ENCODE measurements at places on chromosomes 5 and 9.

DNA sequence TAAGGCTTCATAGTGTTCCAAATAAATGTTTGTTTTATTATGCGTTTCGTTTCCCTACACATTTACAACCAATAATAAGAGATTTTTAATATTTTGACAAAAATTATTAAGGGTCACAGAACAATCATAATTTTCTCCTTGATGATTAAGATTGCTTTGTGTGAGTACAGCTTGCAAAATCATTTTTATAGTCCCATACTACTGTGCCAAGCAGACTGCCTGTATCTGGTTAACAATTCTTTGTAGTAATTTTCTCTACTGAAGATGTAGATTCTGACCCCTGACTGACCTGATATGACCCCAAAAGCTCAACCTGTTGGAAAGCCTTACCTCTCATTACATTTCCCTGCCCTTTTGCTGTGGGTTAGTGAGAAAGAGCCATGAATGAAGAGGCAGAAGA lies 311.9 kb upstream of the PIK3R1 start:
- no peak for DNase-seq

DNA sequence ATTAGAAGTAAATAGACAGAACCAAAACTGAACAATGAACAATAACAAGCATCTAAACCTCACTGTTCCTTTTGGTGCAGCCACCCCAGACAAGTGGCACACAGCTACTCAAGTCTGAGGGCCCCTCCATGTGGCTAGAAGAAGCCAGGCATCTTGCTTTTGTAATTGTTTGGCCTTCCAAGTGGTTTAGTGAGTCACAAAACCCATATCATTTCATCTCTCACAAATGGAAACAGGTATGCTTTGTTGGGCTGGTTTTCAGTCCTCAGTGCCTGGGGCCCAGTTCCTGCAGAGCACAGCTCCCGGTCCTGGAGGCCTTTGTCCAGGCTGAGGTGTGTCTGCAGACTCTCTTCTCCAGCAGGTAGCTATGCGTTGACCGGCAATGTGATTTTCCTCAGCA lies 16.7 kb downstream of the PRLR start:
- peak; percentile 29 for DNase-seq

- no peak for DNase-seq
Measured at GRCh38 chr5:160959804-160960203, 107.8 kb upstream of the ATP10B start.

DNA sequence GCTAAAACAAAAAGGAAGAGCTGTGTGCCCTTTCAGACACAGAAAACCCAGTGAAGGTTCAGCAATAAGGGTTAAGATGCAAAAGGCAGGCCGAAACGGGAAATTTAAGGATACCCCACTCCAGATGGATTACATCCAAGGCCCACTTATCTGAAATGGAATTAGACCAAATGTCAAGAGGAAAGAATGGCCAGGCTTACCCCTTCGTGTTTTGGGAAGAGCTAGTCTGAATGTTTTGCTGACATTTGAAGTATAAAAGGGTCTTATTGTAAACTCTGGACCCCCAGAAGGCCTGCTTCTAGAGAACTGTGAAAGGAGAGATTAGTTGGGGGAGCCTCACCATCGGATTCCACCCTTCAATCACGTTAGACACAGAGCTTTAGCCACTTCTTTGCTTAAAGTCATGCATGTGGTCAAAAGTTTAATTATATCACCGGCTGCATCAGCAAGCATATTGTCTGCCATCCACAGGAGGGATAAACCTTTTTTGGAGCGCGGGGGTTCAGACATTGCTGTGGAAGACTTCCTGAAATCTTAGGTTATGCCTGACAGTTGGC lies 93.3 kb downstream of the EFNA5 start:
- no peak for DNase-seq

DNA sequence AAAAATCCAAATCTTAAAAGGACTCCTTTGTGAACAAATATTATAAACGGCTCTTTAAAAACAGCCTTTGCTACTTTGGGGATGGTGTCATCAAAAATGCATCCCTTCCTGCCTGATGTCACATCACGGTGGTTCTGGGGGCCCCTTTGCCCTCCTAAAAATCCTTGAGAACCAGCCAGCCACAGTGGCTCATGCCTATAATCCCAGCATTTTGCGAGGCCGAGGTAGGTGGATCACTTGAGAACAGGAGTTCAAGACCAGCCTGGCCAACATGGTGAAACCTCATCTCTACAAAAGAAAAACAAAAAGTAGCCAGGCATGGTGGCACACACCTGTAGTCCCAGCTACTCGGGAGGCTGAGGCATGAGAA lies 43.9 kb downstream of the FNBP1 start:
- no peak for DNase-seq

- DNase-seq, result no peak
Measured at GRCh38 chr5:181130832-181131496, at the start of gene OR2V1. OR2V1 (minus strand) TSS chr5:181131169; CDS start chr5:181125304, 5,865 bp downstream.

GRCh38 chr5:126641387-126641786 lies 40.6 kb downstream of the PHAX start:
- DNase-seq, result no peak

DNA sequence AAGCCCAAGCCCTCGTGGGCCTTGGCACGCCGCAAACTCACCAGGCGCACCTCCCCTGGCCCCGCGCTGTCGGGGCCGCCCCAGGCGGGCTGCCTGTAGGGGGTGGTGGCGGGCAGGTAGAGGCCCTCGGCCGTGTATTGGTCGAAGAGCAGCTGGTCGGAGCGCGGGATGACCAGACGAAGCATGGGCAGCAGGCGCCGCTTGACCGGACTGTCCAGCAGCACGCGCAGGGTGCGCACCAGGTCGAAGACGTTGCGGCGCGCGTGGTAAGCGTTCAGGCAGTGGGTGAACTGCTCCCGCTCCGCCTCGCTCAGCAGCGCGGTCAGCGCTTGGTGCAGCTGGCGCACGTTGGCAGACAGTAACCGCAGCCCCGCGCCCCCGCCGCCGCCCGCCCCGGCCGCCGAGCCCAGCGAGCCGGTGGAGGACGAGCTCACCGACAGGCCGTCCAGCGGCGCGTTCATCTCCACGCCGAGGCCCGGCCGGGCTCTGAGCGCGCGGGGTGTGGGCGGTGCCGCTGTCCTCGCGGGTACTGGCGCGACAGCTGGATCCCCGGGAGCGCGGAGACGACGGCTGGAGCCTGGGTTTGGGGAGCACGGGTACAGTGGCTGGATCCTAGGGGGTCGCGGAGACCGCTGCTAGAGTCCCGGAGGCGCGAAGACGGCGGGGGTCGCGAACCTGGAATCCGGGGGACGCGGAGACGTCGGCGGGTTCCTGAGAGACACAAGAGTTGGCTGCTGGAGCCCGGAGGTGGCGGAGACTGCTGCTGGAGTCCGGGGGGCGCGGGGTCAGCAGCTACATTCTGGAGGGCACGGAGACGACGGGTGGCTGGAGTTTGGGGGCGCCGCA lies 709 bp downstream of the WHRN start:
- peak; percentile 30 for DNase-seq

DNA sequence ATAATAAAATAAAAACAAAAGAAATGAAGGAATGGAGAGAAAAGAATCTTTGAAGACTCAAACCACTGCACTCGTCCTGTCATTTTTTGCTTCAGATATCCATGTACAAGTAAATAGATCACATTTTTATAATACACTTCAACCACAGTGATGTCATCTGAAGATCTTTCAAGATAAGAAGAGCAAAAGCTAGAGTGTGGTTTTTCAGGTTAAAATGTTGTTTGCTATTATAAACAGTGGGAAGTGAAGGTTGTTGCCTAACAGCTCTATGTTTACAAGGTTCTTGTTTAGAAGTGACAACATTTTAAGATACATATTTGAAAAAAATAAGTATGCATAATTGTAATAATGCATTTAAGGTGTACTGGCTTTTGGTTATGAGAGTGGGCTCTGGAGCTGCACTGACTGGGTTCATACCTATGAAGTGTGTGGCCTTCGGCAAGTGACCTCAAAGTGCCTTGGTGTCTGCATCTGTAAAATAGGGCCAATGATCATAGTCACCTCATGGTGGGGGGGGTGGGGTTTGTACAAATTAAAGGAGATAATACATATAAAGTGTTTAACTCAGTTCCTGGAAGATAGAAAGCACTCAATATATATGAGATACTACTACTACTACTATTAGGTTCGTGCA lies 45.5 kb upstream of the IL7R start:
- peak; percentile 76 for DNase-seq

- no peak for DNase-seq
Measured at GRCh38 chr5:158022837-158023236, 163.9 kb upstream of the CLINT1 start.

DNA sequence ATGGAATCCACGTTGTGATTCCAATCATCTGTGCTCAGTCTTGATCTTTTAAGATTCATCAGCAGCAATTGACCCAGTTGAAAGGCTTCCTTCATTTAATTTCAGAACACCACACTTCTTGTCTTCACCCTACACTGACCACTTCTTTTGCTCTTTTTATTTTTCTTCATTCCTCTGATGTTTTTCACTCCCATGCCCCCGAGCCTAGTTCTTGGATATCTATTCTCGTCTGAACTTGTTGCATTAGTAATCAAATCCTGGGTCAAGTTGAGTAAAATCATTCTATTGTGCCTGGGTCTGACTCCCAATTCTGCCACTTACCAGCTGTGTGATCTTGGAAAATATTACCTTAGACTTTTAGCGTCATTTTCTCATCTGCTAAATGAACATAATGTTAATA lies 356.5 kb downstream of the CDH12 start:
- no peak for DNase-seq

GRCh38 chr9:76926846-76927245 lies 20.9 kb upstream of the PRUNE2 start:
- DNase-seq, result peak; percentile 1

GRCh38 chr5:93674866-93675459 lies 66.4 kb downstream of the POU5F2 start:
- no peak for DNase-seq

GRCh38 chr9:70398145-70398556 lies 16.3 kb downstream of the KLF9 start:
- DNase-seq, result no peak

GRCh38 chr5:144143625-144144024 lies 26.8 kb downstream of the YIPF5 start:
- no peak for DNase-seq

DNA sequence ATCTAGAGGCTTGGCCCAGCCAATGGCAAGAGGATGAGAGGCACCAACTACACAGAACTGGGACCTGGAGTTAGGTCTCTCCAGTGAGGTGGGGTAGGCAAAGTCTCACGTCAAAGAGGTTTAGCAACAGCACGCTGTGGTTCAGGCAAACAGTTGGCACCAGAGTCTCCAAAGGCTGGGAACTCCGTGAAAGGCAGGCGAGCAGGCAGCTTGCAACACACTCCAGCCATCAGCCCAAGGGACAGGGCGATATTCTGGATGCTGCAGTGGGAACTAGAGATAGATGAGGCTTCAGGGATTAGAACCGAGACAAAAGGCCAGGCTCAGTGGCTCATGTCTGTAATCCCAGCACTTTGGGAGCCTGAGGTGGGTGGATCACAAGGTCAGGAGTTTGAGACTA lies 129.1 kb downstream of the PDZD2 start:
- no peak for DNase-seq

- DNase-seq, result no peak
Measured at GRCh38 chr9:3751125-3751758, 225.4 kb upstream of the RFX3 start.

DNA sequence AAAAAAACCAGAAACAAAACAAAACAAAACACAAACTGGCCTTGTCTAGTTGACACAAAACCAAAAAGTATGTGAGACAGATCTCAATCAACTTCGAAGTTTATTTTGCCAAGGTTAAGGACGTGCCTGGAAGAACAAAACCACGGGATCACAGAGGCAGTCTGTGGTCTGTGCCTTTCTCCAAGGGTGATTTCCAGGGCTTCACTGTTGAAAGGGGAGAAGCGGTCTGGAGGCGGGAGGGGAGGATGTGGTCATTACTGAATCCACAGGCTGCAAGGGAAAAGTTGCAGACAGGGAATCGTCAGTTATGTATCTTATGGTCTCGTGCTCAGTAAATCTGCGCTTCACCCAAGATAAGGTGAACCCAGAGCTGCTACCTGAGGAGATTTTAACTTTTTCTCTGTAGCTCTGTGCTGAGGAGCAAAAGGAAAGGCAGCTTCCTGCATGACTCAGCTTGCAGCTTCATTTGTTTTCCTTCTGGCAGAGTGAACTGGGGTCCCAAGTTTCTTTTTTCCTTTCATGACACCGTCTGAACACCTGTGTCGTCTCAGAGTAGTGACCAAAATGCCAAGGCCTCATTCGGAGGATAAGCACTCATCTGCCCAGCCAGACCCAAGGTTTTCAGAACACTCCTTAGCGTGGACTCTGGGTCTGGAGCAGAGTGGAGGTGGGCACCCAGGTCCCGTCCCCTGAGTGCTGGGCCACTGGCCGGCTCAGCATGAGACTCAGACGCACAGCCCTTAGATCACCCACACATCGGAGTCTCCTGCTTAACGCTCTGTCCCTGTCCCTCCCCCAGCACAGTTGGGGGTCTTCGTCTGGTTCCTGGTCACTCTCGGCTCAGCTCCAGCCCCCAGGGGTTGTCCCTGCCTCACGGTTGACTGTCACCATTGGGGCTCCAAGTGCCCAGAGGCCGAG lies 25.9 kb downstream of the ROPN1L start:
- peak; percentile 70 for DNase-seq

GRCh38 chr5:33321026-33321425 lies 119.7 kb upstream of the TARS1 start:
- peak; percentile 95 for DNase-seq

DNA sequence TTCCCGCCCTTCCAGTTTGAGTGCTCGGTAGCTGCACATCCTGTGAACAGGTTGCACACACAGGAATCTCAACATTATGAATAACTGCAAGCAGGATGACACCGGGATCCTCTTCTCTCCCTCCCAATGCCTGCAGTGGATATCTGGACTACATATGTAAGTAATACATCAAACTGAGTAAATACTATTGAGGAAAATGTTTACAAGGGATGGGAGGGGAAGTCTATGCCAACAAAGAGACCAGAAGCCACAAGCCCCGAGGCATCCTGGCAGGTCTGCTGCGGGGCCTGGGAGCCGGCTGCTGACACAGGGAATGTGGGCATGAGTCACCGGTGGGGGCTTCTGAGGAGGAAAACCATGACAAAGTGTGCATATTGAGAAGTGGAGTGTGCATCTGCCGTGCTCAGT lies 8.6 kb upstream of the ANKRD33B start:
- DNase-seq, result peak; percentile 99

GRCh38 chr5:91487420-91487819 lies 104.3 kb upstream of the ARRDC3 start:
- DNase-seq, result no peak

DNA sequence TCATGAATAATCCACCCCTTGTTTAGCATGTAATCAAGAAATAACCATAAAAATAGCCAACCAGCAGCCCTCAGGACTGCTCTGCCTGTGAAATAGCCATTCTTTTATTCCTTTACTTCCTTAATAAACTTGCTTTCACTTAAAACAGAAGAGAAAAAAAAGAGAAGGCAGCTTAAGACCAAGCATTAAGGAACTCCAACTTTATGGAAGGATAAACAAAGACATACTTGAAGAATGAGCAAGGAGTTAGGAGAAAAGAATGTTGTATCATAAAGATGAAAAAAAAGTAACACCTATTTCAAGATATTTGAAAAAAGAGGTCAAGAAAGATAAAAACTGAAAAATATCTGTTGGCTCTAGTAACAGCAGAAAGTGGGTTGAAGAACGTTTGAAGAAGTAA lies 107.6 kb downstream of the RNF180 start:
- DNase-seq, result peak; percentile 4

GRCh38 chr9:133814586-133815208 lies 76.5 kb upstream of the SARDH start:
- DNase-seq, result no peak

Measured in ELR (cell line).